ENCODE measurements at places on chromosomes 1 and 21.

GRCh38 chr1:234699795-234700665 lies 90.1 kb upstream of the IRF2BP2 start:
- no peak for DNase-seq

GRCh38 chr1:183374825-183375224 lies 43.4 kb downstream of the NMNAT2 start:
- DNase-seq, result peak; percentile 11

DNA sequence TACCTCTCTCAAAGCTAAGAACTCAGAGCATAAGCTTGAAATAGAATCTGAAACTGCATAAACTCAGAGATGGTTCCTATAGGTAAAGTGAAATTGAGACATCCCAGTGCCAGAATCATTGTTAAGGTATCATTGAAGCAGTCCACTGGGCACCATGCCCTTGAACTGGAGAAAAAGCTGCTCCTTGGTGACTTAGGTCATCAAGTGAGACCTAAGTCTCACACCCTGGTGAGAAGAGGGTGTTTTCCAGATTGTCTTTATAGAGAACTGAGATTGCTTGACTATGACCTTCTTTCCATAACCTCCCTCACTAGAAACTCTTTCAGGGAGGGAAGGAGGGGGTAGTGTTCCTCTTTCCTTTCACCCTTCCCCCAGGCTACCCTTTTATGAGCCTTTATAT lies 9.4 kb upstream of the ATP6V1G3 start:
- DNase-seq, result no peak

GRCh38 chr1:9606948-9607347 lies 18.2 kb downstream of the TMEM201 start:
- DNase-seq, result no peak

GRCh38 chr1:241156231-241156965 lies 200.6 kb downstream of the RGS7 start:
- no peak for DNase-seq

- no peak for DNase-seq
Measured at GRCh38 chr1:167496797-167497619, 21.3 kb downstream of the CD247 start.

GRCh38 chr1:239909898-239910297 lies 181.8 kb upstream of the FMN2 start:
- no peak for DNase-seq

DNA sequence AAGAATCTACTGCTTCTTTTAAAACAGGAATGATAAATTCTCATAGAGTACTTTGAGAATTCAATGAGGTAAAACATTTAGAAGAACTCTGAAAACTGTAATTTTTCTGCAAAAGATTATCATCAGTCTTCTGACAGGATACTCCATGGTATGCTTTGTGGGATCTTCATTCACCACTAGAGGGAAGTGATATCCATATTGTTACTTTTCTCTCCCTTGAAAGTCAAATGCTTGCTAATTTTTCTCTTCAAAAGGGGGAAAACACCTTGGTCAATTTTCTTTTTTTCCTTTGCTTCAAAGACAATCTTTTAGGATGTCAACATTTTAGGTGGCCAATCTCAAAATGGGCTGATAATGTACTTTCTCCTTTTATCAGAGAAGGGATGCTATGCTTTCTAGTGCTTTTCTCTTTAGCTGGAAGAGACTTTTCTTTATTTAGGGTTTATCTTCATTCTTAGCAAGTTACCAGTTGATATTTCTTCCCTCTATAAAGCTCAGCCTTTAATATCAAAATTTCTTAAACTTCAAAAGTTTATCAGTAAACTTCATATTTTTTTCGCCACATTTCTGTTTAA lies 95.5 kb downstream of the NEGR1 start:
- DNase-seq, result peak; percentile 5

DNA sequence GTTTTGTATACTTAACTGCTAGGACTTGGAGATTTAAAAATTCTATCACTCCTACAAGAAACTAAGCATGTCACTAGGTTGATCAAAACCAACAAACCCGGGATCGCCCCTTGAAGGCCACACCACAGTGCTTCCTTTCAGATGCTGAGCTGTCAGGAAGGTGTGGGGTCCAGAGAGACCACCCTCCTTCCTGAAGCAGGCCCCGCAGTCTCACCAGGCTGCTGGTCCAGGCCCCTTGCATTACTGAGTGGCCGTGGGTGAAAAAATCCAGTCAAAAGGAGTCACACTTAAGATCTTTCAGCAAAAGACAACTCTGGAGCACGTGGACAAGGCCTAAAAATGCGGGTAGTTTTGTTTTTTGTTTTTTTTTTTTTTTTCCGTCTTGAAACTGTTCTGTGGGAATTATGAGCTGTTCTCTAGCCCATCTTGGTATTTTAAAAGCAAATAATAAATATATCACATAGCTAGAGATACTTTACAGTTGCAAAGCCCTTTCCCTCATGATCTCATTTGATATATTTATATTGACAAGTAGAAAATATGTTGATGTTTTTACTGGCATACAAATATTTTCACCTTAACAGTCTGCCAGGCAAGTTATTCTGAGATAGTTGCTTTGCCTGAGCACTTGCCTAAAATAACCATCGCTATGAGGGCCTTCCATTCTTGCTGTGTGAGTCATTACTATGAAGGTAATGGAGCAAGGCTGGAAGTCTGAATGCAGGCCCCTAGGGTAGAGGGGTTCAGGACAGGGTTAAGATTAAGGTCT lies 73.1 kb upstream of the EDEM3 start:
- no peak for DNase-seq

GRCh38 chr1:185644531-185644930 lies 89.7 kb upstream of the HMCN1 start:
- DNase-seq, result no peak

DNA sequence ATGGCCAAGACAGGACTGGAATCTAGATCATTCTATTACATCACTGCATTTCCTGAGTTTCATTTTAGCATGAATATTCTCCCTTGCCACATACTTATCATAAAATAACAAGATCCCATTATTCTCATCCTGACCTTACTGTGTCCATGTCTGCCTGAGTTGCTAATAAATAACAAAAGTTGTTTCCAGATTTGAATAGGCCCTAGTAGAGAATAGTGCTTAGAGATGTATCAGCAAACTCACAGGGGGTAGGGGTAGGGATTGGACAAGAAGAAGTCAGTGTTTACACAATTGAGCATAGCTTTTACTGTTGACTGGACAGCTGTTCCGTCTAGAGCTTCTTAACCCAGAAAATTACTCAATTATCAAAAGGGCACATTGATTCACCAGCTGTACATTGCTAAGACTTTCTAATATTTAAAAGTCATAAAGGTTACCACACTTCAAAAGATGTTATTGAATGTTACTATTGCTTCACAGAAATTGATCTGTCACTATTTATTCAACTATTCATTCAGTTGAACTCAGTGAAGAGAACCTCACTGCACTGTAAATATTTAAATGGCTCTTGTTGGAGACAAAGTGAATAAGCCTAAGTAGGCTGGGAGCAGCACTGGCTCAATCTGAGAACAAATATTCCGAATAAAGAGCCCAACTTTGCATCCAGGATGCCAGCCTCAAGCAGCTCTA lies 121.9 kb downstream of the NRIP1 start:
- no peak for DNase-seq

DNA sequence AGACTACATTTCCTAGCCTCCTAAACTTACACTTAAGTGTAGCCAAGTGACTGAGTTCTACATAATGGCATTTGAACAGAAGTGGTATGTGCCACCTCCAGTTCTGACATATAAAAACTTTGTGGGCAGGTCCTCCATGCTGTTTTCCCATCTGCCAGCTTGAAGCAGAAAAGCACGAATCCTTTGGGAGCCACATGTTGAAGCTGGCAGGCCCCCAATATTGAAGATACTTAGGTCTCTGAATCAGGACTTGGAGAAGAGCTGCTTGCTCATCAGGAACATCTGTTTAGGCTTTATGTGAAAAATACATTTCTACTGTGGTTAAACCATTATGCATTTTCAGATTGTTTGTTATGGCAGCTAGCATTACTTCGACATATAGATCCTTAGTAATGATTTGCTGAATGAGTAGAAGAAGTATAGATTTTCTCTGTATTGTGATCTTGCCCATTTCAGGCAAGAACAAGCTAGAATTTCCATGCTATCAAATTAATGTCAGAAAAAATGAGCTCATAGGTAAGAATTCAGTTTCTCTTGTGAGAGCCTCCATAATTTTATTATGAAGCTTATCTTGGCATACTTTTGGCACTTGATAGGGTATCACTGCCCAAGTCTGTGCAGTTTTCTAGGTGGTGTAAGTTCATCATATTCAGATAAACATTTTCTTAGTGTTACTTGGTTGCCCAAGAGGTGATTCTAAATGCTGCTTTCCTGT lies 68.4 kb downstream of the GDAP2 start:
- no peak for DNase-seq

DNA sequence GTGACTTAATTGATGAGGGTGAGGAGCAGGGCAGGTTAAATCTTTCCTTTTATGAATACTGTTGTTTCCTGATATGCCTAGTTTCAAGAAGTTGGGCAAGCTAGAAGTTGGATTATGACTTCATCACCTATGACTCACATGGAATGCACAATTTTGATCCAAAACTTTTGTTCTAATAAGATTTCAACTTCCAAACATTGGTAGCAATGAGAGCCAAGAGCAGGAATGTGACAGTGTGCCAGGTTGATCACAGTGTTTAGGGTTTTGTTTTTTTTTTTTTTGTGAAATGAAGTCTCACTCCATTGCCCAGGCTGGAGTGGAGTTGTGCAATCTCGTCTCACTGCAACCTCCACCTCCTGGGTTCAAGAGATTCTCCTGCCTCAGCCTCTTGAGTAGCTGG lies 349.4 kb downstream of the DUSP10 start:
- no peak for DNase-seq

DNA sequence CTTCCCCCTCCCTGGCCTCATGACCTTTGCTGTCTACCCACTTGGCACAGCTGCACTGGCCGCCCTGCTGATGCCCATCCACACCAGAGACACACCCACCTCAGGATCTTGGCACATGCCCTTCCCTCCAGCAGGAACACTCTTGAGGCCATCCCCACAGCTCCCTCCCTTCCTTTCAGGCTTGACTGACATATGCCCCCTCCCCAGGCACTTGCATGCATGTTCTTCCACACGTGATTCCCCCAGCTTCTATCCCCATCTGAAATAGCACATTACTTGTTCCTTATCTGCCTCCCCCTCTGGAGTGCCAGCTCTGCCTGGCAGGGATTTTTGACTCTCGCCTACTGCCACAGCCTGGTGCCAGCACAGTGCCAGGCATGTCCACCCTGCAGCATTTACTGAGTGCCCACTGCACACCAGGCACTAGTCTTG lies 98.5 kb upstream of the SLC25A33 start:
- DNase-seq, result no peak

DNA sequence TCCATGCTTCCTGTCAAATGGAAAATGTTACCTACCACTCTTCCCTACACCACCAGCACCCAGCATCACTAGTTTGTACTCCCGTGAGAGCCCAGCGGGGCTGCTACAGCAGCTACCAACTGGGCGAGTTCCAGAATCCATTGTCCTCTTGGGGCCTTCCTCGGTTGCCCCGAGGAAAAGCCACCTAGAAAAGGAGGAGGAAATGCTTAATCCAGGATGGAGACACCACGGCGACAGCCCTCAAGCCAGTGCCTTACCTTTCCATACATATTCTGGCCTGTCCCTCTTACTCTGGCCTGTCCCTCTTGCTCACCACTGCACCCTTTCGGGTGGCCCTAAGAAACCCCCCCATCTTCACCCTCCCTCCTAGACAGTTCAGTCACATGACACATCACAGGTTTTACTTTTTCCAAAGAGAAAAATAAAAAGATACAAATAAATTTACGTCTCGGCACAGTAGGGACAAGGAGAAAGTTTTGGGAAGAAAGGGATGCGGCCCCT lies 478 bp downstream of the RIT1 start:
- no peak for DNase-seq

DNA sequence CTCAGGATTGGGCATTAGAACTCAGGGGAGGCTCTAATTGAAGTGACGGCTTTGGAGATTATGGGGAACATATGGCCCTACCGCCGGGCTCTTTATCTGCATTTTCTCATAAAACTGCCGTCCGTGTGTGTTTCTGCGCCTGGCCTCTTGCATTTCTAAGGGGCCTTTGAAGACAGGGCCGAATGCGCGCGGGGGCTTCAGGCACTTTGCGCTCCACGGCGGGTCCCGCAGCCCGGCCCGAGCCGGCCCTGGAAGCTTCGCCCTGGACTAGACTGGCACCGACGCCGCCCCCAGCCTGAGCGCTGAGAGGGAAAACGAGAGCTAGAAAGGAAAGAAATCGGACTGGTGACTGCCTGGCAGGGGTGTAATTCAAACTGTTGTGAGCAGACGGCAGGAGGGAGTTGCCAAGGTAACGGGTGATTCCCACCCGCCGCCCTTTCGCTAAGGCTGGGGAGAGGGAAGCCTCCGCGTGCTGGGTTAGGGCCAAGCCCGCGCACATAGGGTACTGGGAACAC lies 120.7 kb downstream of the LMX1A start:
- no peak for DNase-seq

DNA sequence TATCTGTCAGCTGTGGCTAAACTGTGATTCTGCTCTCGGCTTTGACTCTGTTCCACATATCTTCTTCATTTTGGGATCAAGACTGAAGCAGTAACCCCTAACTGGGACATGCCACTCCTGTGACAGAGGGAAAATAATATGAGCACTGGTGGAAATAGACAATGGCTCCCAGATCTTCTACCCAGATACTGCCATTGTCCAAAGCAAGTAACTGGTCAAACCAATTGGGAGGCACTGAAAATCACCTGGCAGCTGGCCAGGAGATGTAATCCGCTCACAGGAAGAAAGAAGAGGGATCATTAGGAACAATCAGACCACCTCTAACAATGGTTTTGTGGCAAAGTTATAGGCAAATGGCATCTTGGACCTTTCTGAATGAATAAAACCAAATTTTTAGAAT lies 10.7 kb downstream of the SNX7 start:
- no peak for DNase-seq

- no peak for DNase-seq
Measured at GRCh38 chr21:15682186-15682895, 47.4 kb upstream of the USP25 start.

GRCh38 chr1:152981146-152981871 lies 2.6 kb upstream of the SPRR1A start:
- DNase-seq, result no peak

- DNase-seq, result no peak
Measured at GRCh38 chr1:206713070-206713469, 28.4 kb downstream of the MAPKAPK2 start.
